Activated naive CD4-positive, alpha-beta T cell (primary cell): ENCODE measurements at places on chromosomes 12 and 14.

DNA sequence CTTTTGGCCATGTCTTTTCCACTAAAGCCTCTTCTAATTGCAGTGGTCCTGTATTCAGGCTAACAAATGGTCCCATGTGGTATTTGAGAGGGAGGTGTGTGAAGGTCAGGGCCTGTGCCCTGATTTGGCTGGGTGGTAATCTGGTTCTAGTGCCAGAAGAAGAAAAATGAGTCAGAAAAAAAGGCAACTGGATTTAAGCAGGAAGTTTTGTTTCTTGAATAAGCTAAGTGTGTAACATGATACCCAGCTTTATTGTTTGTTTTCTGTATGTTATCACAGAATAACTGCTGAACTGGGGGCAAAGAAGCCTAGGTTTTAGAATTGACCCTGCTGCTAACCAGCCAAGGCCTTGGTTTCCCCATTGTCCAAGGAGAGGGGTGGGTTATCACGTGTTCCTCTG lies 134.0 kb downstream of the ANO6 start:
- DNase-seq: no peak

GRCh38 chr14:20460458-20461224 lies 593 bp downstream of the PIP4P1 start:
- no peak for DNase-seq

DNA sequence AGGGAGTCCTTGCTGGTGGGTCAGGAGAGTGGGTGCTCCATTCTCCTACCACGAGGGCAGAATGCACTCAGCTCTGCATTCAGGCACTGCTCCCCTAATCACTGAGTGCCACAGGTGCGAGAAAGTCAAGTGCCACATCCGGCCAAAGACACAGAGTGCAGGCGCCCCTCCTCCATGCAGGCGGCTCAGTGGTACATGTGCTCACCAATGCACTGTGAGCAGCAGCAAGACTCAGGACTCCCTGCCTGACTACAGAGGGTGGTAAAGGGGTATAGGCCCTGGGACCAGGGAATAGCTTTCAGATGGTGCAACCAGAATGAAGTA lies 32.9 kb downstream of the ZFYVE21 start:
- DNase-seq: no peak

- no peak for DNase-seq
These were observed 433 bp downstream of the COX16 start for GRCh38 chr14:70359076-70359424.

DNA sequence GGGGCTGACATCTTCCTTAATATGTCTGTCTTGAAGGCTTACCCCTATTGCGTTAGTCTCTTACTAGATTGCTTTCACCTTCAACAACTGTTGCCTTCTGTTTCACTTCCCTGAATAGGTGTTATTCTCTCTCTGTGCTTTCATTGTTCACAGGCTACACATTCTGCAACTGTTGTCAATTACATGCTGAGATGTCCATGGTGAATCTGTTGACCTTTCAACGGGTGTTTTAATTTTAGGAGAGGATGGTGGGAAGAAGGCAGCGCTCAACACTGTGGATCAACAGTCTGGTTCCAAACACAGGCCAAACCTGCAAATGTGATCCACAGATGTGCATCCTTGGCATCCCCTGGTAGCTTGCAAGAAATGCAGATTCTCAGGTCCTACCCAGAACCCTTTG lies 101.9 kb downstream of the DACT1 start:
- no peak for DNase-seq

DNA sequence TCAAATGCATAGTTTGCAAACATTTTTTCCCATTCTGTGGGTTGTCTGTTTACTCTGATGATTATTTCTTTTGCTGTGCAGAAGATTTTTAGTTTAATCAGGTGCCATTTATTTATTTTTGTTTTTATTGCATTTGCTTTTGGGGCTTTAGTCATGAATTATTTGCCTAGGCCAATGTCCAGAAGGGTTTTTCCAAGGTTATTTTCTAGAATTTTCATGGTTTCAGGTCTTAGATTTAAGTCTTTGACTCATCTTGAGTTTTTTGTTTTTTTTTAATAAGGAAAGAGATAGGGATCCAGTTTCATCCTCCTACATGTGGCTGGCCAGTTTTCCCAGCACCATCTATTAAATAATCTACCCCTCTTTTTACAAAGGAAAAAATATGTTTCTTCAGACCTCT lies 57.2 kb upstream of the TMEM260 start:
- DNase-seq: no peak

DNA sequence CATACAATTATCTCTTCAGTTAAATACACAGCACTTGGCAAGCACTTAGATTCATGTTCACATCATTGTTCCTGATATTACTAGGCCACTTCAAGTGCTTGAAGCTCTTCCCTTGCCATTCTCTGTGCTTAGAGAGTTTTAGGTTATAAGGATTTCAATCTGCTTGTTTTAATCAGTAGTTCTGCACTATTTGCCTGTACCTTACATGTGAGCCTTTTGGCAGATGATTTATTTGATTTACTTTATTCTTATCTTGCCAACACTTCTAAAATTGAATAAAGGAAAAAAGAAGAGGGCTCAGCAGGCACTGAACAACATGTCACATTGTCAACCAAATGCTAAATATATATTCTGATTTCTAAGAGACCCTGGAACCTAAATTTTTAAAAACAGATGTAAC lies 363.8 kb upstream of the USP15 start:
- DNase-seq: no peak

DNA sequence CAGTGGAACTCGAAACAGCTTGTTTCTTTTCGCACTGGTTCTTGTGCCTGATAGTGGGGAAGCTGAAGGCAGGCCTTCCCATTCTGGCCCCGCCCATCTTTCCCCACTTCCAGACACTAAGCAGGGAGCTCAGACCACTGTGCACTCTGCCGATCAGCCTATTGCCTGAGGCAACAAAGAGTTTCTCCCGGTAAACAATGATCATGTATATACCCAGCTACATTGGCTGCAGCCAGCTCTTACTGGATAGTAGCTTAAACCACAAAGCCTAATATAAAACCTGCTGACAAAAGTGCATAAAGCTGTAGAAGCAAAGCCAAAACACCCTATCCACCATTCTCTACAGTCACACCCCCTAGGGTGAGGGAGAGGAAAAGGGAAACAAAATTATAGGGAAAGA lies 24.7 kb upstream of the GLIPR1 start:
- no peak for DNase-seq

DNA sequence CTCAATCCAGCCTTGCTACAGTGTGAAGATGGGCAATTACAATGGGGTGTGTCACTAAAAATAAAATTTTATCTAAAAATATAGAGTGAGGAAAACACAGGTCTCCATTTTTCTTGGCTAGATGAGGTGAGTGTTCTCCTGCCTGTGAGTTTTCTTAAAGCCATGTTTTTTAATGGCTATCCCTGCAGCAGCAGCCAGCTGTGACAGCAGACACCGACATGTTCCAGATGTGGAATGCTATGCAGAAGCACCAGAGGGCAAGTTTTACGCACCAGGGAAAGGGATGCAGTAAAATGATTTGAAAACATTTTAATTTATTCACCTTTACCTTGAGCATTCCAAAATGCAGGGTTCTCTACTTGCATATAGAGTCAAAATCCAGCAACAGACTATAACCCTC lies 577.0 kb upstream of the STXBP6 start:
- no peak for DNase-seq

DNA sequence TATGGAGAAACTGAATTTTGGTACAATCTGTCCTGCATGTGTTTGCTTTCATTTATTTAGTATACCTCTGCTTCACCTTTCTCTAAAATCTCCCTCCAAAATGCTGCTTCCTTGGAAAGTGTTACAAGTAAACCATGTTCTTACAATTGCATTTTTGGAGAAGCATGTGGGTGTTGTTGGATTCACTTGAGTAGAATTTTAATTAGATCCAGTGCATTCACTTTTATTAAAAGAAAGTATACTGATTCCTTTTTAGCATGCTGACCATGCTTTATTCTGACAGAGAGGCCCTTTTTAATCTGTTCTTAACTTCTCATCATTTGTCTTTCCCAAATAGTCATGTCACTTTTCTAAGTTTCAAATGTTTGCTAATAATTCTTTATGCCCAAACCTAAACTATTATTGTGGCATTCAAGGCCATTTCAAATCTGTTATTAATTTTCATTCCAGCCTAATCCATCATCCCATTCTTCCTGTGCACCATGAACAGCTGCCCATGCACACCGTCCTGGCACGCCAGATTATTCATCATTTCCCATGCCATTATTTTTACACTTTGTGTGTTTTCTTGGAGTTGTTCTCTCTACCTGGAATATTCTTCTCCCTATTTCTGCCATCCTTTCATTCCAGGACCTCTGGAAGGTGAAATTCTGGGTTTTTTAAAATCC lies 90.7 kb downstream of the METTL25 start:
- no peak for DNase-seq

DNA sequence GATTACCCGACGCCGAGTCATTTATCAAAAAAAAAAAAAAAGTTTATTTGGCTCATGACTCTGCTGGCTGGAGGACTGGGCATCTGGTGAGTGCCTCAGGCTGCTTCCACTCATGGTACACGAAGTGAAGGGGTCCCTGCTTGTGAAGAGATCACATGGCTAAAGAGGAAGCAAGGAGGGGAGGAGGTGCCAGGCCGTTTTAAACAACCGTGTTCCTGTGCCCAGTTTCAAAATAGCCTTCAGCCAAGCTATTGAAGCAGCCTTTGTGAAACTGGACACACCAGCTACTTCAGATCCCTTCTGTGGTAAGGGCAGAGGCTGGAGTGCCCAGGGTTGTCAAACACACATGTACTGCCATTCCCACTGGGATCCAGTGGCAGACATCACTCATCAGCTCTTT lies 7.6 kb downstream of the POP5 start:
- DNase-seq: no peak

GRCh38 chr14:35549551-35549950 lies 15.6 kb downstream of the INSM2 start:
- DNase-seq: no peak

DNA sequence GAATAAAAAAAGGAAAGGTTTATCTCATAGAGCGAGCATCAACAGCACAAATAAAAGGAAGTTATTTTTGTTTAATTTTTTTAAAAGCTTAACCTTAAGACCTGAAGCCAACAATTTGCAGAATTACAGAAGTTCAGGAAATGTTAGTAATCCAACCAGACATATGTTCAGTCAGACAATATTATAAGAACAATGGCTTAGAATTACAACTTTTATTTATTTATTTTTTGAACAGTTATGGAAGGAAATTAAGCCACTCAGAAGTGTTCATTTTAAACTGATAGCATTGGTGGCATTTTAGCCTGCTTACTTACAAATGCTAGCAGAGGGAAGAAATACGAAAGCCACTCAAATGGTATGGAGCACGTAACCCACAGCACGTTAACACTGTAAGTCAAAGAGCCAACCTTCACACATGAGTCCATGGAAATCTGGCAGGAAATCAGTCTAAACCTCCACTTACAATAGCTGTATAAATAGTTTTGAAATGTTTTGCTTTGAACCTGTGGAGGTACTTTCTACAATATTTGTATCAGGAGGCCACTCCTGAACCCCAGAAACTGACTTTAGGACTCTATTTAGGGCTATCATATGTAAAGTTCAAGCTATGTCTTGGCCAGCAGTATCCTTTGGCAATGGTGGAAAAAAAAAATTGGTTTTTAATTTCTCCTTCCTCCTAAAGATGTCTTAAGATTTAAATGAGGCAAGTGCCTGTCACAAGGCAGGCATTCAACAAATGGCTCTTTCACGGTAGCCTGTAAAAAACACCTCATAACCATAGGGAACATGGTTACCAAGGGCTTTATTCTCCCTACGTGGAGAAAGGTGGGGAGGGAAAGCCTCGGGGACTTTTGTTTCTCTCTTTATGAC lies 102.3 kb downstream of the ITPR2 start:
- DNase-seq: no peak

- DNase-seq: no peak
These were observed 352.6 kb downstream of the FSCB start for GRCh38 chr14:44154446-44154845.
